ENCODE measurements at places on chromosomes 7 and 10. TPM values are rescaled to one million over a fixed set of nuclear protein-coding genes. Genes with fewer than 3 reads are reported as not detected.

OR6B1 gene
- not detected for total RNA-seq

ASIC3 gene
- total RNA-seq = 1.7 TPM

ZCWPW1 gene
- 2.2 TPM for total RNA-seq

AGBL3 gene
- 8.8 TPM for total RNA-seq

USP6NL gene
- 11.3 TPM for total RNA-seq

CDK1 gene
- 3.1 TPM for total RNA-seq
